ENCODE measurements at places on chromosomes 1 and 21. TPM values are rescaled to one million over a fixed set of nuclear protein-coding genes. Genes with fewer than 3 reads are reported as not detected.

The SLC9C2 gene
- polyA plus RNA-seq, result not detected

The LY9 gene
- polyA plus RNA-seq, result 0.73 TPM

The ADORA1 gene
- 0.22 TPM for polyA plus RNA-seq

The LCE1B gene
- polyA plus RNA-seq, result not detected

The IFI44L gene
- 0.41 TPM for polyA plus RNA-seq

The RIPK4 gene
- 72.4 TPM for polyA plus RNA-seq

The OR2M3 gene
- polyA plus RNA-seq, result not detected

The SGIP1 gene
- polyA plus RNA-seq, result 1.1 TPM

The KRTAP7-1 gene
- polyA plus RNA-seq, result not detected

The TMPRSS15 gene
- not detected for polyA plus RNA-seq

The CLEC20A gene
- polyA plus RNA-seq, result not detected

The SLC44A3 gene
- polyA plus RNA-seq, result 7.0 TPM

All from esophagus (tissue), 2 donors.